ENCODE measurements at places on chromosomes 6 and 20.

DNA sequence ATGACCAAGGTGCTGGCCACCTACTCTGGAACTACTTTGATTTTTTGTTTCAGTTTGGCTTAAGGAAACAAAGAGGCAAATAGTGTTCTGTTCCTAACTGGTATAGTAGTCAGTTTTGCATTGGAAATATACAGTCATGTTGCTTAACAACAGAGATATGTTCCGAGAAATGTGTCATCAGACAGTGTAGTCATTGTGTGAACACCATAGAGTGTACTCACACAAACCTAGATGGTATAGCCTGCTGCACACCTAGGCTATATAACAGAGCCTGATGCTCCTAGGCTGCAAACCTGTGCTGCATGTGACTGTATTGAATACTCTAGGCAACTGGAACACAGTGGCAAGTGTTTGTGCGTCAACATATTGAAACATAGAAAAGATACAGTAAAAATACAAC is 80.4 kb downstream of the ARID1B start:
- DNase-seq, result no peak

GRCh38 chr6:123953920-123954319 is 150.3 kb downstream of the NKAIN2 start:
- DNase-seq, result no peak

GRCh38 chr6:161017766-161018564 is 26.4 kb downstream of the MAP3K4 start:
- DNase-seq, result no peak

- DNase-seq, result no peak
These were observed 160.6 kb downstream of the GRM4 start for GRCh38 chr6:33985313-33985751.

DNA sequence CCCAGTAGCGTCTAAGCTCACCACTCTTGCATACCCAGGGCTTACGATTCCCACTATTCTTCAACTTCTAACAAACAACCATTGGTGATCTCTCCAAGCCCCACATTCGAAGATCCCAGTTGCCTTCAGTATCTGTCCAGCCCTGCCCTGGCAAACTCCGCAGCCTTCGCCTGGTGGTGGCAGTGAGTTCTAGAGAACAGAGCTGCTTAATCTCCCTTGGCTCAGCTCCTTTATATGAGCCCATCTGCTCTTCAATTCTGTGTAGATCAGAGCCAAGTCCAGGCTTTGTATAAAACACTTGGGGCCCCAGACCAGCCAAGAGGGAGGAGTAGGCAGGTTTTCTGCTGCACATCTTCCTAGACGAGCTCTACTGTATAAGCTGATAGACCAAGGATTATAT is 193.3 kb downstream of the PHACTR1 start:
- no peak for DNase-seq

DNA sequence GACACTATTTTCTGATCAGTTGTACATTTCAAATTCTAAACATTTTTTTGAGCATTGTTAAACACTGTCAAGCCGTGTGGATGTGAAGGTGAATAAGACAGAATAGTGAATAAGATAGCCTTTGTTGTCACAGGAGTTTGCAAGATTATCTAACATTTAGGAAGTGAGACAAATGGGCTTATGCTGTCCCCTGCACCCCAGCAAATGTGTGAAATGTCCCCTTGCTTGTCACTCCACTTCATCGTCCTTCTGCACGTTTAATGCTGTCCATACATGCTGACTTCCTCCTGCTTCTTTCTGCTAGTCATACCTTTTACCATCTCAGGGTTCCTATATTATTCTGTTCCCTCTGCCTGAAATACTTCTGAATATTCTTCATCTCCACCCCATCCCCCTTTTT is 62.6 kb downstream of the CBFA2T2 start:
- DNase-seq, result no peak

DNA sequence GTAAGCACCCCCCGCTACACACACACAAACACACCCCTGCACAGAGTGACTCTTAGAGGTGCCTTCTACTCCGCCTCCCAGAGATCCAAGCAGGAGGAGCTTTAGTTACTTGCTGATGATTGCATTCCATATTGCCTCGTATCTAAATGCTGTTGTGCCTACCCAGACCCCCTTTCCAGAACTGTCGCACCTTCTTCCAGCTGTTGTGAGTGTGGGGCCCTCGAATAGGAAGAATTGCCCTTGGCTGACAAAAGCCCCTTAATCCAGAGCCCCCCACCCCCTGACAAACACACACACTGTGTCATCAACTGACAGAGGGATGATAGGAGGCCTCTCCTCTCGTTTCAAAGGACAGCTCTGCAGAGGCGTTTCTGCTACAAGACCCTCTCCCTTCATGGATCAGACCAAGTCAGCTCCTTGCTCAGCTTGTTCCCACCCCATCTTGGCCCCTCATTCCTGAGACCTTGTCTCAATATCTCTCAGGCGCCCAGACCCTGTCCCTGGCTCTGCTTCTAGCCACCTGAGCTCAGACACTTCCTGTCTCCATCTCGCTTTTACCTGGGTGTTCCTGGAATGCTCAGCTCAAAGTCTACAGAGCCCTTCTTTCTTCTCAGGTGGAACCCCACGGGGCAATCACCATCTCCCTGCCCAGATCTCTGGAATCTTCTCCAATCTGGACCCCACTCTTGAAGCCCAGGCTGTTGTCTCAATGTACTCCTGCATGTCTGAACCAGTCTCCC is 4.0 kb upstream of the VSX1 start:
- DNase-seq, result no peak

DNA sequence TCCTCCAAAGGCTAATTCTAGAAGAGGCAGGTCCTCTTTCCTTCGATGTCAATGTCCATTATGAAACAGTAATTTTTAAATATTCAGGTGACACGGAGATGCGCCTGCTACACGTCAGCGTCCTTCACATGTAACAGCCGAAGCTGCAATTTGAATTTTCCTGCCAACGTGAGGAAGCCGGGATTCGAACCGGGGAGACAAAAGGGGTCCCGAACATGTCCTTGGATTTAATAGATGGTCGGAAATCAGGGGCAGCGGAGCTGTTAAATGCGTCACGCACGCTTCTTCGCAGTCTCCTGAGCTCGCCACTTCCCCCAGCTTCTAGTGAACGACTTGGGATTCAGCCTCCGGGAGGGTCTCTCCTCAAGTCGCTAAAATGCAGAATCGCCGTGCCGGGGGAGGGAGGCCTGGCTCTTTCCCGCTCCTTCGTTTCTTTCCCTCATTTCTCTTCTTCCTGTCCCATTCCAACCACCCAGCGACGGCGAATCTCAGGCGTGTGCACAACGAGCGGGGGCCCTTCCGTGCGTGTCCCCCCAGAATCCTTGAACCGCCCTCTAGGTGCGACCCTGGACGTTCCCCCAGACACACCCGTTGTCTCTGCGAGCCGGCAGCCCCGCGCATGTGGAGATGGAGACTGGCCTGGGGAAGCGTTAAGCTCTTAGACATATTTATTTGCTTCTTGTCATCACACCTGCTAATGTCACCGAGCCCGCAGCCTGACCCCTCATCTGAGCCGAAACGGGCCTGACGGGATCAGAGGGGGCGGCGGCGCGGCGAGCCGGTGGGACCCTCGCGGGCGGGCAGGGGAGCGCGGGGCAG is 1.3 kb upstream of the FOXC1 start:
- DNase-seq, result peak; percentile 39

DNA sequence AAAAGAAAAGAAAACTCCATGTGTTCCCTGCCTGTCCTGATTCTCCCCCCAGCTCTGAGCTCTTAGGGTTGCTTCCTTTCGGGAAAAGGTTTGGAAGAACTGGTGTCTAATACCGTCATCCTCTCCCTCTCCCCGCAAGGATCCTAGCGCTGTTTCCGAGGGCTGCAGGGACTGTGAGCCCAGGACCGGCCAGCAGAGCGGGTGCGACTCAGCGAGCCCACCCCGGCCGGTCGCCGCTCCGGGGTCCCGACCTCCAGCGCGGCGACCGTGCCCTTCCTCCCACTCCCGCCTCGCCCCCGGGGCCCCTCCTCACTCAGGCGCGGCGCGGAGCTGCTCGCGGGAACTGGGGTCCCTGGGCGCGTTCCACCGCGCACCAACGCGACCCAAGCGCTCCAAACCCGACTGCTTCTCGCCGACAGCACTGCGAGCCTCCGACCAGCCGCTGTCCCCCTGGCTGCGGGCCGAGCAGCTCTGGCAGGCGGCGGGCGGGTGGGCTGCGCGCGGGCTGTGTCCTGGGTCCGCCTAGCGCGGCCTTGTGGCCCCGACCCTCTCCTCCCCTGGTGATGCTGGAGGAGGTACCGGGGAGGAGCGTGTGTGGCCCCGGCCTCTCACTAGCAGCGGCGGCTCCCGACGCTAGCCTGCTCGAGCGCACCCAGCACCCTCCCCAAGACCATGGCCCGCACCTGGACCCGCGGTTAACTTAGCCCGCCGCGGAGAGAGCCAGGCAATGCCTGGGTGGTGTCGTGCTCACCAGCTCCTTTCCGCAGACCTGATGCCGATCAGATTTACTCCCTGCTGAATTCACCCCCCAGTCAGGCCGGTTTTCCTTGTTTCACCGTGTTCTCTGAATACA is at the start of gene PLA2G7:
Gene PLA2G7, minus strand, starts transcription at position 509 of the 853 bp plus-strand sequence. CDS start 12,484 bp downstream, outside the sequence.
- DNase-seq, result no peak

DNA sequence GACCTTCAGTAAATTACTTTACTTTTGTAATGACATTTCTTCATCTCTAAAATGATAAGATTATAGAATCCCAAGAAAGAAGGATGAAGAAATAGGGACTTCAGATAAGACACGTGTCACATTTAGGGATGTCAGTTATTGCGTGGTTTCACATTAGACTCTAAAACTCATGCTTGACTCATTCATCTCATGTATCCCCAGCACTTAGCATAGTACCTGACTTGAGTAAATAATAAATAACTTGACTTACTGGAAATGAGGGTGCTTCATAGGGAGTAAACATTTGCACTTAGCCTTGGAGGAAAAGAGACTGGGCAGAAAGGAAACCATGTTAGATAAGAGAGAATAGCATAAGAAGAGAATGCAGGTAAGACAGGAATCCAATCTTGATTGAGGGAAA is 37.2 kb downstream of the VTA1 start:
- DNase-seq, result peak; percentile 36

DNA sequence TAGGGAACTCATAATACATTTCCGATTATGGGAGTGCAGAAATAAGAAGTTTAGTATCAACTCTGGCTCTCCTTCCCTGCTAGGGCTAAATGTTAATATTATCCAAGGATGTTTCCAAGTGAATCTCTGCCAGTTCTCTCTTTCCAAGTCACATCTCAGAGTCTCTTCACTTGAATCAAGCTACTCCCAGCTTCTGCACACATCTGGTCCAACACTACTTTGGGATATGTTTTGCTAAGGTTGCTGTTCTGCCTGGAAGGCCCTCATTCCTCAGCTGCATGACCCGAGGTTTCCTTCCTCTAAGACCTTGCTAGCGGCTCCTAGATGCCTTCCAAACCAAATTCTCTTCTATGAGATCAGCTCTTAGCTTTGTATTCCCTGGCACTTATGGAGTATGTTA is 331.8 kb downstream of the GJA1 start:
- DNase-seq, result no peak

- DNase-seq, result no peak
These were observed 10.2 kb downstream of the SYNDIG1 start for GRCh38 chr20:24479595-24479994.

Data from NCI-H2029 treated with DMSO at 0.1 percent for 48 hours (cell line).